ENCODE measurements at places on chromosomes 2 and 18.

DNA sequence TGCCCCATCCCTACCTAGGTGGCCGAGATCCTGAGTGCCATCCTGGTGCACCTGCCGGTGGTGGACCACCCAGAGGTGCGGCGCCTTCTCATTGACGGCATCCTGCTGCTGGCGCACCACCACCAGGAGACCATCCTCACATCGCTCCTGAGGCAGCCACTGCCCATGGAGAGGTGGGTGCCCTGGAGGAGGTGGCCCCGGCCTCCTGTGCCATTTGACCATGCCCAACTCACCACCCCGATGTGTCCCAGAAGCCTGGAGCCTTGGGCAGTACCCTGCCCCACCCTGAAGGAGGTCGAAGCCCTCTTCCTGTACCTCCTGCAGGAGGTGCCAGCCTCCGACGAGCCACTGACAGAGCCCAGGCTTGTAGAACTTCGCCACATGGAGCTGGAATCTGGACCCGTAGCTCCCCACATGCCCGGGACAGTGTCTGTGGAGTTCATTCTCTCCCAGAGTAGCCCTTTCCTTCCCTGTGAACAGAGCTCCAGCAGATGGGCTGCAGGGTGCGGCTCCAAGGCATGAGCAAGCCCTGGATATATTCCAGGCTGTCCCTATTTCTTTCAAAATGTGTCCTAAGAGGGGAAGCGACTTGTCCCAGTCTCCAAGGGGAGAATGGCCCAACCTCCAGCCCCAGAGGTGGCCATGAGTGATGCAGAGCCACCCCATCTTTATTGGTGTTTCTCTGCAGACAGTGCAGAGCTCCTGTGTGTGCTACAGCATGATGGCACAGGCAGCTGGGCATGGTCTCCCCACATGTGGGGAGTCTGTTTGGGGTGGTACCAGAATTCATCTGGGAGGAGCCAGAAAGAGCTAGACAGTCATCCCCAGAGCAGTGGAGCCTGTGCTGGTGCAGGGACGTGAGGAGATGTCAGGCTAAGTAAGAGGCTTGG lies 34.2 kb downstream of the HJURP start:
- no peak for DNase-seq

- no peak for DNase-seq
These were observed 4.0 kb downstream of the PDE1A start for GRCh38 chr2:182422864-182423263.

DNA sequence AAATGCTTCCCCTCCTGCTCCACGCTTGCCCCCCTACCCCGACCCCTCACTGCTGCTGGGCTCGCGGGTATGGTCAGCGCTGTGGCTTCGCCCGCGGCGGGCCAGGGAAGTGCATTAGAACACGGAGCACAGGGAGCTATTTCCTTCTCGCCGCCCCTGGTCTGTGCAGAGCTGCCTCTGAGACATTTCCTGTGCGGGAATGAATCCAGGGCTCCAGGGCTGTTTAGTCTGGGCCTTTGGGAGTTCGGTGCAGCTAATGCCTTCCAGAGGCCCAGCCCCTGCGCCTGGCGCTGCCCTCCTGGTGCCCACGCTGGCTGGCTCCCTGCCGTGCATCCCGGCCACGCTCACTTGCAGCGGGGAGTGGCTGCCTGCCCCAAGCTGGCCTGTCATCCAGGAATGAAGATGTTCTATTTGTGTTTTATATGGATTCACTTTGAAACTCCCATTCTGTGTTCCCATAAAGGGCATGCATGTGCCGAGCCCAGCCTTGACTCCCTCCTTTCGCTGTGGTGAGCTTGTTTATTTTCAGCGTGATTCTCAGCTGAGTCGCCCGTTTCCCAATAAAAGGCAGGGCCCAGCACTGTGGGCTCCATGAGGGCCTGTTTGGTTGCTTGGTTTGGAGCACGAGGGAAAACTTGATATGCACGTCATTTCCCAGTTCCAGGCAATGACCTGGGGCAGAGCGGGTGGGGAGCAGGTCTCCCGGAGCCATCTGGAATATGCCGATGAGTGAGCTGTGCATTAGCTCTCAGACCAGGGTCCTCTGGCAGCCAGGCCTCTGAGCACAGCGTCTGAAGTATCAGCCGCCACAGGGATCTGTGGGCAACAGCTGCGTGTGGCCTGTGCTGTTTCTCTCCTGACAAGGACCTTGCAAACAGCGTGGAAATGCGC lies 42.7 kb downstream of the SH3RF3 start:
- DNase-seq: no peak

DNA sequence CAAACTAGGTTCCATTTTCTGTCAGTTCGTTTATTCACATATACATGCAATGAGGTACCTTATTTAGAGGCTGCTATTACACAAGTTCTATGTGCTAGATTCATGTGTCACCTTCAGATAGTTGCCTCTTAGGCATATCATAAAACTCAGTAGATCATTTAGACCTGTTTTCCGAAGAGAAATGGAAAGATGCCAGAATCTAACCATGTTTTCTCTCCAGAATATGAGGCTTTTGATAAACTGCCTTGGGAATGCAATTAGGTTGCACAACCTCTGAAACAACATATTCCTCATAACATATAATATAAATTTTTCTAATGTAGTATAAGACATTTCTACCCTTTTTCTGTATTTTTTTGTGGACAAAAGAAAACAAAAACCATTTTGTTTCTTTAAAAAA lies 108.1 kb downstream of the PRPF40A start:
- no peak for DNase-seq

- no peak for DNase-seq
These were observed 1289.2 kb downstream of the DSC3 start for GRCh38 chr18:29753379-29753778.

DNA sequence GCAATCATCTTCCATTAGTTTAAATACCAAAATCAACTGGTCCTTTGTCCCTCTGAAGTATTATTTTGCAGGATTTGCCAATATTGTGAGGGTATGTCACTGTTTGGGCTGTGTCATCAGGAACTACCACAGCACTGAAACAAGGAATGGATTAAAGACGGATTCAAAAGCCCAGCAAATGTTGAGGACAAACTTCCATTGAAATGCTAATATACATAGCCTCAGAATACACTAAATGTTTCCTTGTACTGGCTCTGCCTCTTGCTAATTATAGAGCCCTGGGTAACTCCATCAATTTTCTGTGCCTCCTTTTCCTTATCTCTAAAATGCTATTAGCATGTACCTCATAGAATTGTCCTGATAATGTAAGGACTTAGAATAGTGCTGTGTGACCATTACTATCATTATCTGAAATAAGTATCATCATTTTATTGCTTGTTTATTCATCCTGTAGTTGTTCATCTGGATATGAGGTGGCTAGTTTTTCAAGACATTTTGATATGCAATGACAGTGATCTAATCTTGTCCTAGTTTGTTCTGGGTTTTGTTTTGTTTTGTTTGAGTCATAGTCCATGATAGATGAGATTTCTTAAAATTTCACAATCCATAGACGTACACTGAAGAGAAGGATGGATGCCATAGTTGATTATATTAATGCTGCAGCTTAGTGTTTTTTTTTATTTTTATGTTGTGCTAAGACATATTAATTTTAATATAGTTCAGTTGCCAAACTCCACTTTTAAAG lies 333.4 kb upstream of the KCNH7 start:
- DNase-seq: no peak

- no peak for DNase-seq
These were observed 317.8 kb downstream of the EPHA4 start for GRCh38 chr2:221254299-221254698.

DNA sequence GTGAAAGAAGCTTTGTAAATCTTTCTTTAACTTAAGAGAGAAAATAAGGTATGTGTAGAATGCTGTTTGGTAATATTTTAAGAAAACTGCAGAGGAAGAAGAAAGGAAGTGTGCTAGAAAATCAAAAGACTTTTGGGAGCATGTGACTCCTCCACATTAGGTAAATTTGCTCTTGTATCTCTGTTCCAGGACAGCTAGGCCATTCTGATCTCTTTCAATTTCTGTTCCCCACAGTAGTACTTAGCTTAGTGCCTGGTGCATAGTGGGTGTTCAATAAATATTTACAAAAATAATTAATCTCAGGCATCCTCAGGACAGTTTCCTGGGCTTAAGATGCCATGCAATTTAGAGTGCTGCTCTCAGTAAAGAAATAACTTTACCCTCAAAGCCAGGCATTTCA lies 105.0 kb downstream of the GPD2 start:
- no peak for DNase-seq

GRCh38 chr2:136129601-136130000 lies 11.7 kb upstream of the CXCR4 start:
- no peak for DNase-seq

GRCh38 chr2:11022591-11023273 lies 111.0 kb downstream of the KCNF1 start:
- DNase-seq: no peak

Data from GM18507 (cell line).